ENCODE measurements at places on chromosomes 5 and 9.

DNA sequence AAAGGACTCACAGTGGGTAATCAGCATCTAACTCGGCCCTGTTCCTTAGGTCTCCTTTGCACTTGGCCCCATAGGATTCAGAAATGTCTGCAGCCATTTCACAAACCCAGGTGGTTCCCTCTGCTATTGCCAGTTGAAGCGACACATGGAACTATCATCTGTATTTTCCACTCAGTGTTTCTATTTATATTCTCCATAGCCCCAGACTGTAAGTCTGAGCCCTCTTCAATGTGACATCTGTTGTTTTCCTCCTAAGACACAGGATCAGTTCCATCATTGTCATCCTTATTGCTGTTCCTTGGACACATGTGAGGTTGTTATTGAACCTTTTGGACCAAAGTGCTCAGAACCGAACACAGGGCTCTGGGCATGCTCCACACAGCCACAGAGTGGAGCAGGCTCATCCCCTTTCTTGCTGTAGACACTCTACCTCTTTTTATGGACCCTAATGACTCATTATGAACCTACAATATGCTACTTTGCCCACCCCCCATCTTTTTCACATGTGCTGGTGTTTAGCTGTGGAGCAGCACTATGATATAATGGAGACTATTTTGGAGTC is 36.4 kb downstream of the GARNL3 start:
- DNase-seq: no peak

- no peak for DNase-seq
Observed at GRCh38 chr9:125271081-125271480, 9.5 kb downstream of the GAPVD1 start.

DNA sequence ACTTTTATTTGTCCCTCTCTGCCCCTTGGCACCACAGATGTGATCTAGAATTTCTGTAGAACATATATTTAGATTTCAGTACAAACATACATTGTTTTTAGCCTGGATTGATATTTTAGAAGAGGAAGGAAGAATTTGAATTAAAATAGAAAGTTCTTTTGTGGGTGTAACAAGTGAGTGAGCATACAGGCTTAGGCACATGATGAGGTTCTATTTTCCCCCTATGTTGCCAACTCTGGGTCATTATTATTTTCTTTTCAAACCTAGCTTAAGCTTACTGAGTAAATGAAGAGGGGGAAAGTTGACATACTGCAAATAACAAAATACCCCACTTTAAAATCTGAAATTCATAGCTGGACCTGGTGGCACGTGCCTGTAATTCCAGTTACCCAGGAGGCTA is 102.9 kb downstream of the GCNT1 start:
- DNase-seq: no peak

DNA sequence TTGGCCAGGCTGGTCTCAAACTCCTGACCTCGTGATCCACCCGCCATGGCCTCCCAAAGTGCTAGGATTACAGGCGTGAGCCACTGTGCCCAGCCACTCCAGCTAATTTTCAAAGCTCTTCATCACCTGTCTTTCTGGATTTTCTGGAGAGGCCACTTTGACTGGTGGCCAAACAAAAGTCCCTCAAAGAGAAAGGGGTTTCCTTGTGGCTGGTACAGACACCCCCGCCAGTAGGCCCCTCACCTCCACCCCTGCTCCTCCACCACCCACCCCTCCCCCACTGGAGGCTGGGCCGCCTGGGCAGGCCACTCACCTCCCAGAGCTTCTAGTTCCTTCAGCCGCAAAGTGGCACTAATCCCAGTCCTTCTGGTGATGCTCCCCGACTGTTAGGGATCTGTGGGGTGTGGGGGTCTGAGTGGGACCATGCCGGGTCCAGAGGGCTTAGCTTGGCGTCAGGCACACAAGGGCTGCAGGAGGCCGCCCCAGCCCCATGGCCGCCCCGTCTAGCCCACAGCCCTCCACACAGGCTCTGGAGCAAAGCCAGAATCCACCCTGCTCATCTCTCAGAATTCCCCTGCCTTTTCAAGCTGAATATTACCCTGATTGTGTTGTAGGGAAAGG is 182.0 kb upstream of the IER5L start:
- no peak for DNase-seq

GRCh38 chr9:14136646-14137370 is 177.1 kb downstream of the NFIB start:
- DNase-seq: no peak

- no peak for DNase-seq
Observed at GRCh38 chr9:135504262-135505243, 4.1 kb downstream of the MRPS2 start.

- DNase-seq: no peak
Observed at GRCh38 chr5:59142927-59143326, 560.1 kb downstream of the RAB3C start.

DNA sequence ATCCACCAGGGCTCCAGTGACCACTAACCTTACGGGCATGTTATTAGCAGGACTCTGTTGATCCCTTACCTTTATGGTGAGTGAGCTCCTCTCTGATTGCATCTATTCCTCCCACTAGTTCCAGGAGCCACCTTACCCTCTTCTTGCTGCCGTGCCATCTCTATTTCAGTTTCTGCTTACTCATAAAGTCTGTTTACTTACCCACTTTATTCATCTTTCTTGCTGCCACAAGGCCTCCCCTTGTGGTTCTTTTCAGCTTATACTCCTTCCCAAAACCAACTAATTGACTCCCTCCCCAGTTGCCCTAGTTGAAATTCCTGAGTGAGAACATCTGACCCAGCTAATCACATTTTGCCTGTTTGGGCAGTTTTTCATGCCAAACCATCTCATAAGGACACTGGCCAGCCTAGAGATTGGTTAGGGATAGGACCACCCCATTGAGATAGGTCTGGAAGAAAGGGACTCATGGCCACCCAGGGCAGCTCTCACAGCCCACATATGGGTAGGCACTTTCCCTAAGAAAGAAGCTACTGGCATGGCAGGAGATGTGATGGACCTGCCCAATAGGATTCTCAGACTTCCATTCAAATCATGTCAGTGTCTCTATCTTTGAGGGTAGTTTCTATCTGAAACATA is 412.7 kb downstream of the EFNA5 start:
- no peak for DNase-seq

GRCh38 chr5:122790354-122791103 is 15.6 kb downstream of the SNX2 start:
- no peak for DNase-seq

GRCh38 chr5:151374539-151374938 is 27.2 kb upstream of the SLC36A2 start:
- no peak for DNase-seq

- DNase-seq: no peak
Observed at GRCh38 chr9:21993893-21994555, at the start of gene CDKN2A. TSS of gene CDKN2A (minus strand) at chr9:21994392.

DNA sequence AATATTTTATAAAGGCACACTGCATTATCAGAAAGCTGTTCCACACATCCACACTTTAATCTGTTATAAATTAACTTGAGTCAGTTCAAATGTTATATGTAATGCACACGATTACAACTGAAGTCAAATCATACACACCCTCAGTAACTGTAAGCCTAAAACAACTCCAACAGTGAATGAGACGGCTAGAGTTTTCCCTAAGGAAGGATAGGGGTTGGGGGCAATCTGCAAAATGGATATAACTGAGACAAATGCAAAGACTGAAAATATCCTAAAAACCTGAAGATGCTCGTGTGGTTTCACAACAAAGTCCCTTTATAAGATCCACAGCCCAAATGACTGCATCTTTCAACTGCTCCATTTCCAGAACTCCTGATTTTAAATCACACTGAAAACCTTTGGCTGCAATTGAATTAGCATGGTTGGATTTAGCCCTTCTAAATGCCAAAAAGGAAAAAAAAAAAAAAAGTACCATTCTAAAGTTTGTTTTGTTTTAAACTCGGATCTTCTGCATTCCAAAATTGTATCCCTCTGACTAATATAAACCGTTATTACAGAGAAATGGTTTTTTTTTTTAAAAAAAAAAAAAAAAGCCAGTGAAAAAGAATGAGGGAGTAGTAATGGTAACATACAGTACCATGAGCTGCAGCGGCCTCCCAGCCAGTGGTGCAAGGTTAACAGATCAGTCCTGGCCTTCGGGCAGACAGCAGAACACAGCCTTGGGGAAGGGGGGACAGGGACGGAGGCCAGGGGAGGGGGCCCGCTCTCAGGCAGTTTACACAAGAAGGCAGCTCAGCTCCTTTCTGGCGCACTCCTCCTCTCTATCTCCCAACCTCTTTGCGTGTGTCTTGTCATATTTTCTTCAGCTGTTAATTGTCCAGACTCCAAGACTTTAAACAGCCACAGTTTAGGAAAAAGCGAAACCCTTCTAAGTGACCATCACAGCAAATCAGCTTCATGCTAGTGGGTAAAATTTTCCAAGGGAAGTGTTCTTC is 166.1 kb downstream of the BNC2 start:
- peak; percentile 79 for DNase-seq
